Effector memory CD8-positive, alpha-beta T cell (primary cell): ENCODE measurements at places on chromosomes 1 and 21.
A peak's percentile ranks its signal among the peaks of the same experiment; 100 is the strongest.

DNA sequence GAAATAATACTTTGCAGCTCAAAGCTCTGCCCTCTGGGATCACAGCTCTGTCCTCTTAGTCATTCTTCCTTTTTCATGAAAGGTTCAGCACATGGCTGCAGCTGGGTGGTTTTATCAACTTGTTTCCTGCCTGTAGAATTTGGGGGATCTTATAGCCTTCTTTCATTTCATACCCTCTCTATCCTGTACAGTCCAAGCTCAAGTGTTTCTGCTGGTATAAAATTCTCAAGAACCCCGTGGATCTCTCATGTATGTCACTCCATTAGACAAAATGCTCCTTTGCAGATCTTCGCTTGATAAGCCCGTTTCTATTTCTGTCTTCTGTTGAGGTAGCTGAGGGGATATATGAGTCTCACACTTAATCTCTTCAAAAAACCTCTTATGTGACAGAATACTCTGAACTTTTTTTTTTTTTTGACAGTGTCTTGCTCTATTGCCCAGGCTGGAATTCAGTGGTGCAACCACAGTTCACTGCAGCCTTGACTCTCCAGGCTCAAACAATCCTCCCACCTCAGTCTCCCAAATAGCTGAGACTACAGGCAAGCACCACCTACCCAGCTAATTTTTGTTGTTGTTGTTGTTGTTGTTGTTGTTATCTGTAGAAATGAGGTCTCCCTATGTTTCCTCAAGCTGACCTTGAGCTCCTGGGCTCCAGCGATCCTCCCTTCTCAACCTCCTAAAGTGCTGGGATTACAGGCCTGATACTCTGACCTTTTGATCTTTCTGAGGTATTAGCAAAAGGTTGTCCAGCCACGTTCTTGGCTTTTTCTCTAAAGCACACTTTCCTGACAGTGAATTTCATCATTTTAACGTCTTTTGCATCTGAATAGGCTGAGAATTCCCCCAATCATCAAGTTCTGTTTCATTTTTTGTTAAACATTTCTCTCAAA lies 24.6 kb upstream of the COL9A2 start:
- DNase-seq = no peak

DNA sequence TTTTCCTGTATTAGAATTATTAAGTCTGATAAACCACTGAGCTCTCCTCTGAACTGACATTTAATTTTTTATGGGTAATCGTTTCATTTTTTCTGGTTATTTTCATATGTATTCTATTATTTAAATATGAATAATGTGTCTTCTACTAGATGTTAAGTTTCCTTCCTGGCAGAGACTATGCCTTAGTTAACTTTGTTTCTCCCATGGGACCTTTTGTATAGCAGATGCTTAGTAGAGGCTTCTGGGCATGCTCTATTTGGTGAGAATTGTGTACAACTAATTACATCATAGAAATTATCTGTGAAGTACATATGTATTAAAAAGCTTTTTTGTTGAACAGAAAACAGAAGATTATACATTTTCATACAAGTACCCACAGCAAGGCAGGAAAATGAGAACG lies 23.4 kb downstream of the CTBS start:
- no peak for DNase-seq

DNA sequence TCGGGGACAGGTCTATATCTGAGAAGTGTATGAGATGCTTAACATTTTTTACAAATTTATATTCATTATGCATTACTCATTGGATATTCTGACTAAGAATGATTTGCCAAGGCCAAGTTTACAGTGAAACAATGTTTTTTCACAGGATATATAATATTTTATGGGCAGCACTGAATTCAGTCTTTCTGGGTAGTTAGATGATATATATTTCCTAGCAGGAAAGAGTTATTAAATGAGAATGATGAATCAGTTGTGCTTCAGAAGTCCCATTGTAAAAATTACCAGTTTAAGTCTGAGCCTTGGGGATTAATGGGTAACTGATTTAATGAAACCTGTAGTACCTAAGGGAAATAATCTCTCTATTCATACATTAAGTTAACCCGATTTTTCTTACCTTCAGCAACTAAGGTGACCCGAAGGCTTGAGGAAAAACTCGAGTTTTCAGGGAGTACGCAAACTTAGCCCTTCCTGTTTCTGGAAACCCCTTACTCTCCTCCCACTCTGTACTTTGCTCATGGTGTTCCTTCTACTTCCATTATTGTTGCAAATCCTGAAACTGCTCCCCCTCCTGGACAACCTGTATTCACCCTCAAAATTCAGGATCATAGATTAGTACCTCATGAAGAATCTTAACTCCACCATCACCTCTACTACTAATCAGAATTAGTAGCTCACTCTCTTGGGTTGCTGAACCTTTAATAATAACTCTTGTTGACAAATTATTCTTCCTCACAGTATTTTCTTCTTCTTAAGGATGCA lies 135.1 kb downstream of the AK5 start:
- no peak for DNase-seq

- peak; percentile 46 for DNase-seq
These were observed 25.1 kb upstream of the RUNX3 start for GRCh38 chr1:24955161-24955560.

DNA sequence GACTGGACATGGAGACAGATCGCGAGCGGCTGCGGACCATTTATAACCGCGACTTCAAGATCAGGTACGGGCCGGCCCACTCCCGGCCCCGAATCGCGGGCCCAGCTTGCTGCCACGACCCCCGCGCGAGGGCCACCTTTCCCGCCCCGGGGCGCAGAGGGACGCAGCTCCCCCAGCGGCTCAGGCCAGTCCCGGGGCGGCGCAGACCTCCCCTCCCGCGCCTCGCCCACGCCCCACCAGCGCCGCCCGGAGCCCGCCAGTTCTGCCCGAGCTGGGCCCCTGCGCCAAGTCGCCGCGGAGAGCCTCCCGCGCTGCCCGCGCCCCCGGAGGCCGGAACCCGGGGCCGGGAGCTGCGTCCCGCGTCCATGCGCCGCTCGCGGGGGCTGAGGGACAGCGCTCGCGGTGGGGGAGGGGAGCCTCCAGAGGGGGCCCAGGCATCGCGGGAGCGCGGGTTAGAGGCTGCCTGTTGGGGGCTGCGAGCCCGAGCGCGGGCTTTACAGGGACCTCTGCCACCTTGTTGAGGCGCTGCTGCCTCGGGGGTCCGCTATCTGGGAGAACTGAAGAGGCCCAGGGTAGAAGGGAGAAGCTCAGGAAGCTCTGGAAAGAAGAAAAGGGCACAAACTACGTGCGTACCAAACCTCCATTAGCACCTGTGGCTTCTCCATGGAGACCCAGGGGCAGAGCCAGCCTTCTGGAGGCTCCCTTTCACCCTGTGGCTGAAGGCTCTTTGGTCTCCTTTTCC lies 698 bp downstream of the MOV10 start:
- DNase-seq = peak; percentile 27
